Upper lobe of left lung (tissue), 6 donors: ENCODE measurements at places on chromosomes 5 and 9. TPM values are rescaled to one million over a fixed set of nuclear protein-coding genes. Genes with fewer than 3 reads are reported as not detected.
A peak's percentile ranks its signal among the peaks of the same experiment; 100 is the strongest.

The SCGB3A2 gene
- 324 TPM for total RNA-seq

- peak; percentile 98 for DNase-seq
These were observed 1.9 kb upstream of the SQSTM1 start for GRCh38 chr5:179818746-179819295.

- no peak for DNase-seq
These were observed 434.0 kb downstream of the NFIB start for GRCh38 chr9:13879981-13880380.

The WDR31 gene
- total RNA-seq: 2.3 TPM

GRCh38 chr5:122126177-122126755 is 3.1 kb upstream of the ZNF474 start:
- no peak for DNase-seq

The FBLL1 gene
- 0.17 TPM for total RNA-seq
